ENCODE measurements at places on chromosomes 3 and 15. TPM values are rescaled to one million over a fixed set of nuclear protein-coding genes. Genes with fewer than 3 reads are reported as not detected.

The LTK gene
- total RNA-seq = 0.31 TPM

The PLA2G4D gene
- not detected for total RNA-seq

The ATR gene
- total RNA-seq = 38.3 TPM

The CCR2 gene
- 0.74 TPM for total RNA-seq

The CAMK2N2 gene
- total RNA-seq = 0.77 TPM

The FGD5 gene
- total RNA-seq = not detected

The SLC6A20 gene
- total RNA-seq = not detected

The BHLHE40 gene
- 174 TPM for total RNA-seq

The C3orf85 gene
- not detected for total RNA-seq

The LAMB2 gene
- total RNA-seq = 0.58 TPM

The AADAC gene
- total RNA-seq = not detected

The FOXL2 gene
- total RNA-seq = not detected

The OXTR gene
- total RNA-seq = 0.50 TPM

The CYP1A1 gene
- total RNA-seq = 2.4 TPM

The TOP2B gene
- total RNA-seq = 98.6 TPM

The CNBP gene
- 487 TPM for total RNA-seq

The TGM5 gene
- not detected for total RNA-seq

The C3orf49 gene
- not detected for total RNA-seq

The KLHL25 gene
- 5.4 TPM for total RNA-seq

The DCBLD2 gene
- total RNA-seq = 1.5 TPM

The TUSC7 gene
- not detected for total RNA-seq

The RPL29 gene
- 1,382 TPM for total RNA-seq

The BFSP2 gene
- total RNA-seq = not detected

The SRP14 gene
- 203 TPM for total RNA-seq

The TBCCD1 gene
- total RNA-seq = 18.3 TPM

The DPP8 gene
- 33.8 TPM for total RNA-seq

The CSPG5 gene
- 0.53 TPM for total RNA-seq

The AHSG gene
- not detected for total RNA-seq

The SCG5 gene
- 0.24 TPM for total RNA-seq

The SMCO1 gene
- total RNA-seq = not detected

The SOX2 gene
- total RNA-seq = not detected
